Naive thymus-derived CD4-positive, alpha-beta T cell (primary cell): ENCODE measurements at places on chromosomes 11 and 22. TPM values are rescaled to one million over a fixed set of nuclear protein-coding genes. Genes with fewer than 3 reads are reported as not detected.

OR5B21 gene
- total RNA-seq = not detected

PRMT3 gene
- 17.7 TPM for total RNA-seq

ASCL2 gene
- total RNA-seq = 0.53 and 0.84 TPM in 2 replicates

KRTAP5-8 gene
- total RNA-seq = not detected

DNAJB13 gene
- 0.73 TPM for total RNA-seq

BIRC3 gene
- total RNA-seq = 128 TPM

LRFN4 gene
- total RNA-seq = 1.2 TPM

RAB3IL1 gene
- not detected for total RNA-seq
